Central memory CD8-positive, alpha-beta T cell (primary cell): ENCODE measurements at places on chromosomes 11 and 22.

DNA sequence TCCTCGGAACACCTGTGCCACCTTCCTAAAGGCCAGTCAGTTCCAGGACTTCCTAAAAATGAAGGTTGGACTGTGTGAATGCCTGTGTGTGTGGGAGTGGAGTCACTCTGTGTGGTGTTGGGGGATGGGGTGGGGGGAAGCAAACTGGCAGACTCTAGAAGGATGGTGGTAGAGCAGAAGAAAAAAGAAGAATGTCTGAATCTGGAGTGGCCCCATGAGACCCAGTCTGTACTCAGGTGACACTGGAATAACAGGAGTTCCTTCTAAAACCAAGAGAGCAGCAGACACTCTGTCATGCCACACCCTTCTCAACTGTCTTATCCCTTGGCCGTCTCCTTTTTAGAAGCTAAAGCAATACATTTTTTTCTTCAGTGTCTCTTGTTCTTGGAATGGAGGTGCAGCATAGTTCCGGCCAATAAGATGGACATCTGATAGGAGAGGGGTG is 82.9 kb downstream of the MAML2 start:
- no peak for DNase-seq

- DNase-seq: no peak
Measured at GRCh38 chr11:113531575-113532451, 56.6 kb upstream of the DRD2 start.

- no peak for DNase-seq
Measured at GRCh38 chr22:30826670-30827355, 132.1 kb downstream of the OSBP2 start.

DNA sequence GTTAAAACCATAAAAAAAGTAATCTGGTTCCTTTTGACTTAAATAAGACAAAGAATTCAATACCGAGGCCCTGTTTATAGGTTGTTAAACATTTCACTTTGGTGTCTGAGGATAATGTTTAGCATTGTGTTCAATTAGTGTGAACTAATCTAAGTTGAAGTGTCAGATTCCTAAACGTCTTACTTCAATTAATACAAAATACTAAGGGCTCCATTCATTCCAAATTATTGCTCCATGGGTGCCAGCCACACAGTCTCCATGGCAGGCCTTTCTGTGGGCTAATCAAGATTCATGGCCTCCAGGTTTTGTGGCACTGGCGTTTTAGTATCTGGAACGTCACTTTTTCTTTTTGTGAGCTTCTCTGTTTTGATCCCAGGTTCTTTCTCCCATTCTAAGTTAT is 89.4 kb downstream of the TMEM135 start:
- DNase-seq: no peak

GRCh38 chr11:66189031-66189745 is 79.3 kb upstream of the RAB1B start:
- DNase-seq: no peak

- DNase-seq: no peak
Measured at GRCh38 chr11:131073167-131073566, 156.9 kb upstream of the SNX19 start.

DNA sequence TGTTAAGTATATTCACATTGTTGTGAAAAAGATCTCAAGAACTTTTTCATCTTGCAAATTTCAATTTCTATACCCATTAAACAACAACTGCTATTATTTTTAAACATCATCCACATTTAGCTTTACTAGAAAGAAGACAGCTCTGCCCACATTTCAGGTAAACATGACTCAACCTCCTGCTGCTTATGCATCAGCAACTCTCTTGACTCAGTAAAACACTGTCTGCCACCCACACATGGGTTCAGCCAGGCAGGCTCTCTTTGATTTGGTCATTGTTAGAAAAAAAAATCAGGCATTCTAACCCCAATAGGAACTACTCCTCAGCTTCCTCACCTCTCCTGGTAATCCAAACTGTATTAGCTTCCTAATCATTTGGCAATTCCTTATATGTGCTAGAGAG is 5.1 kb upstream of the ENDOD1 start:
- DNase-seq: no peak

DNA sequence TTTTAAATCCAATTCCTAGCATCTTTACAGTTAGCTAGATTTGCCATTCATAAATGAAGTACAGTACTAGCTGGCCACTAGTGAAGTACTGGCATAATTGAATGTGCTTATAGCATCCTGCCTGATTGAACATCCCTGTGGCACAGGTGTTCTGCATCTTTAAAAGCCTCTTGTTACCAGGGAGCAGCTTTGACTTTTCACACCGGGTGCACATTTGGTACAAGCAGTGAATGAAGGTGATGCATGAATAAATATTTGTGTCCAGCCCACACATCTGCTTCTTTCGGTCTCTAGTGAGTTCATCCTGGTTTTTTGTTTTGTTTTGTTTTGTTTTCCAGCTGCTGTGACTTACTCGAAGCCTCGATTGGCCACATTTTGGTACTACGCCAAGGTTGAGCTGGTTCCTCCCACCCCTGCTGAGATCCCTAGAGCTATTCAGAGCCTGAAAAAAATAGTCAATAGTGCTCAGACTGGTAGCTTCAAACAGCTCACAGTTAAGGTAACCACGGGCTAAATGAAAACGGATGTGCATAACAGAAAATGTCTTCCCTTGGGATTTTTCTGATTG is 5.3 kb downstream of the ATP5MG start:
- no peak for DNase-seq

DNA sequence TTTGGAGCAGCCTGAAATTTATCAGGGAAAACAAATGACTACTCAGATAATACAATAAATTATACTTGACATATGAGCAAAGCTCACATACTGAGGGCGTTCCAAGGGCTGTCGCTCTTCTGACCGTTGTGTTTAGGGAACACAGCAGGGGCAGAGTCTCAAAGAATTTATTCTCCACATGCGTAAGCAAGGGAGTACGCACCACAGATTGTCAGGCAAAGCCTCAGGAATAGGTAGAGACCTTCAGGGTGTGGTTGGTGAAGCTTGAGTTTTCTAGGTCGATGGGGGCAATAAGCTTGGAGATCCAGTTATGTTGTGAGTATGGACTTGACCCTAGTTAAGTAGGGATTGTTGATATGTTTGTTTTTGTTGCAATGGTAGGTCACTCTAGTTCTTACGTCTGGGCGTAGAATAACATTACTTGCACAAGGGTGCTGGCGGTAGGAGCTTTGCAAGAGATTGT is 830 bp downstream of the ACAT1 start:
- DNase-seq: no peak

DNA sequence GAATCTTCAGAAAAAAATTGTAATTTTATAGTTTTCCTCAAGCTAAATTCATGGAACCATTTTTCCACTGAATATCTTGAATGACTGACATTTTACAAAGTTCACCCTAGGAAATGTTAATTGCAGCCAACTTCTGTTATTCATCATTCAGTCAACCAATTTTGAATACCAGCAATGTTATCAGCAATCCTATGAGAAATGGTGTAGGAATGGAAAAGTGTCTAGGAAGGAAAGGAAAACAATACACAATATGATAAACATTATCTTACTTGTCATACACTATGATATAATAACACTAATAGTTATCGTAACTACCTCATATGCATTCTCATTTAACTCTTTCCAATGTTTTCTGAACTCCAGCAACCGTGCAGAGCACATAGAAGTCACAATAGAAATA is 790.5 kb upstream of the LRRC4C start:
- no peak for DNase-seq

- peak; percentile 34 for DNase-seq
Measured at GRCh38 chr11:60193687-60194433, 11.0 kb upstream of the MS4A6A start.

- DNase-seq: no peak
Measured at GRCh38 chr11:131300439-131300717, 70.0 kb upstream of the NTM start.
